ENCODE measurements at places on chromosomes 16 and 17. TPM values are rescaled to one million over a fixed set of nuclear protein-coding genes. Genes with fewer than 3 reads are reported as not detected.

DNA sequence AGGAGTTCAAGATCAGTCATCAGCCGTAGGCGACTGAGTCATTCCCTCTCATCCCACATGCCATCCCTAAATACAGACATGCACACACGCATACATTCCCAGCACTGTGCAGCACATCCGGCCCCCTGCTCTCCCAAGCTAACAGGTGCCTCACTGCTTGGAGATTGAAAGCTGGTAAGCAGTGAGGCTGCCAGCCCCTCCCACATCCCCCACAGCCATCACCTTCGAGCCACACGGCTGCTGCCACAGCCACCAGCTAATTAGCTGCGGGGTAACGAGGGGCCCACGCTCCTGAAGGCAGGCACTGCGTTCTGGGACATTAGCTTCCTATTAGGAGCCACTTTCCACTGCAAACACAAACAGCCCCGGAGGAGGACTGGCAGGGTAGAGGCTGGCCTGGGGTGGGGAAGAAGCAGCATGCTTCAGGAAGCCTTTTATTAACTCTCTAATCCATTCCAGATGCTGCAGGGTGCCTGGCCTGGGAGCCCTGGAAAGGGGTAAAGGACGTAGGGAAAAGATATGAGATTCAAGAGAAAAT is 179.6 kb downstream of the CCT6B start:
- DNase-seq = no peak

GRCh38 chr17:47950448-47950847 is 7.2 kb downstream of the PRR15L start:
- no peak for DNase-seq

GRCh38 chr17:4934173-4934979 is 2.3 kb downstream of the GP1BA start:
- DNase-seq = no peak

DNA sequence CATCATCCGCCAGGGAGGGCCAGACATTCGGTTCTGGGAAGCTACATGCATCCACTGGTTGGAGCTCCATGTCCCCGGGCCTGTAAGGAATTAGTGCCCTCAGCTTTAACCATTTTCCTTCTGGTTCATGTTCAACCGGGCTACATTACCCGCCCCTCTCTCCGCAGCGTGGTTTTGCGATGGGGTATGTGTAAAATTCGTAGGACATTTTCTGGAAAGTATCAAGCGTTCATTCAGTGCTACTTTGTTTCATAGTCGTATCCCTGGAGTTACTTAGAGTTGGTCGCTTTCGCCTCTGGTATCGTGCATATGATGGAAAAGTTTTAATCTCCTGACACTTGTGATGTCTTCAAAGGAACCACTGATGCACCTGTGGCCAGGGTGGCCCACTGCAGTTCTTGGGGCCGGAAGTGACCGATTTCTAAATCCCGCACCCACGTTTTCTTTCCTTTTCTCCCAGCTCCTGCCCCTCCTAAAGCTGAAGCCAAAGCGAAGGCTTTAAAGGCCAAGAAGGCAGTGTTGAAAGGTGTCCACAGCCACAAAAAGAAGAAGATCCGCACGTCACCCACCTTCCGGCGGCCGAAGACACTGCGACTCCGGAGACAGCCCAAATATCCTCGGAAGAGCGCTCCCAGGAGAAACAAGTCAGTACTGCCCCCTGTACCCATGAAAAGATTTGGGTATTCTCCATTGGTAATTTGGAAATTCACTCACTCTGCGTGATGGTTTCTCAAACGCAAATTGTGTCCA is 637 bp downstream of the RPL23A start:
- no peak for DNase-seq

- no peak for DNase-seq
Measured at GRCh38 chr16:66298006-66298405, 68.5 kb upstream of the CDH5 start.

DNA sequence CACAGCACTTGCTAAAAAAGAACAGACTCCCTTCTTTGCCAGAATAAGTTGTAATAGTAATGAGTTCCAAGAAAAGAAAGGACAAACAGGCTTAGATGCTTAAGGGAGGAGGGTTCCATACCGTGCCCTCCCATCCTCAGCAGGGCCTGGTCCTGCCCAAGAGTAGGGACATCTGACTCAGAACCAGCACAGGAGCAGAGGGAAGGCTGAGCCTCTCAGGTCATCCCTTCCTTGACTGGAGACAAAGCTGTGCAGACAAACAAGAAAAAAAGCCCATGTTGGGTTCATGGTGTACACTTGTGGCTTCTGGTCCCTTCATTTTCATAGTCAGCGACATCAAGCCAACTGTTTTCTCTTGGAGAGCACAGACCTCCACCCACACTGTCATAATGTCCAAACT is 44.2 kb upstream of the NDRG4 start:
- DNase-seq = no peak

DNA sequence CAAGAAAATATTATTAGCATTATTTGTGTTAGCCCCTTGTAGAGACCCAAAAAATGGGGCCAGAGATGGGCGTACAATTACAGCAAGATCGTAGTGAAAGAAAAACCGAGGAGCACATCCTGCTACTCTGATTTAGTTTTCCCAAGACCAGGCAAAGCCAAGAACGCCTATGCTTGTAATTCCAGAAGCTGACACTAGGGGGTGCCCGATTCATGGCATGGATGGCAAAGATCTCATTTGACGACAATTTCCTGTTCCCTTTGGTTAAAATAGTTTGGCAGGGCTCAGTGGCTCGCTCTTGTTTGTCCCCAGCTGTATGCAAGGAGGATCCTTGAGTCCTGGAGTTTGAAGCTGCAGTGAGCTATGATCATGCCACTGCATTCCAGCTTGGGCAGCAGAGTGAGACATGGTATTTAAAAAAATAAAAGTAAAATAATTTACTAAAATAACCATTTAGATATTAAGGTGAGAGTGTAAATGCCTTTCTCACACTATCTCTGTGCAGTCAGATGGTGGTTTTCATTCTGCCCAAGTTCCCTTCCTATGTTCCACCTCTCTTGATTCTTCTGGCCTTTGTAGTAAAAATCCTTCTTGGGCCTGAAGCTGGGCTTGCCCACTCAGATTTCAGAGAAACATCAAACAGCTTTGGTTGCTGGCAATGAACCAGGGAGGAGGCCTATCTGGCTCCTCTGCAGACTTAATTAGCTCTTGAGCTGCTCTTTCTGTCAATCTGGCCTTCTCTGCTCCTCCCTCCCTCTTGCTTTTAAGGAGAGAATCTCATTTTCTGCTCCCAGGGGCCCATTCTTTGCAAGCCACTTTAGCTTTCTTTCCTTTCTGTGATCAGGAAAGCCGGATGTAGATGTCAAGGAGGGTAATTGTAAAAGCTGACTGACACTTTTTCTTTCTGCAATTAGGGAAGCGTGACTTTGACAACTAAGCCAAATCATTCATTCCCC is 31.2 kb downstream of the TMEM238L start:
- peak; percentile 15 for DNase-seq

DNA sequence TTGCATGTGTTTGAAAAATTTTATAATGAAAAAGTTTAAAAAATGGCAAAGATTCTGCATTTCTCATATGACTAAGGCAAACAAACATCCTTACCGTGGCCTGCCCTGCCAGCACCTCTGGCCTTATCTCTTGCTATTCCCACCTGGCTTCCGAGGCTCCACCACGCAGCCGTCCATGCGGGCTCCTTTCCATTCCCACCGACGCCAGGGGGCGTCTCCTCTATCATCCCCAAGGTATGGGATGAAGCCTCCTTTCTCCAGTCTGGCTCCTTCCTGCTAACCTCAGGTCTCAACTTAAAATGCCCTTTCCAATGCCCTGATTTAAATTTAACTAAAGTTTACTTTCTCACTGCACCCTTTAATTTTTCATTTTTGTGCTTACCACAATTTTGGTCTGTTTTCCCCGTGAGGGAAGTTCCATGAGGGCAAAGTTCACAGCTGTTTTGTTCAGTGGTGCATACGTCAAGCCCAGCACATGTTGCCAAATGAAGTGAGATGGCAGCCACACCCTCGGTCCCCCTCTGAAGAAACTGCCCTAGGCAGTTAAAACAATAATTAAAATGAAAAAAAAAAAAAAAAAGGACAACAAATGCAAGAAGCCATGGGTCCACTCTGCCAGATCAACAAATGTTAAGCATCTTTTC is 13.3 kb upstream of the SDK2 start:
- no peak for DNase-seq

- DNase-seq = no peak
Measured at GRCh38 chr16:50925758-50926357, 184.0 kb downstream of the CYLD start.

TOX3 gene
- not detected for total RNA-seq

SLC47A2 gene
- total RNA-seq = not detected

ZNF629 gene
- 1.4 TPM for total RNA-seq

Measured in T-helper 17 cell (primary cell).